ENCODE measurements at places on chromosomes 12 and 14.

- no peak for DNase-seq
These were observed 9.6 kb downstream of the TSPAN9 start for GRCh38 chr12:3086729-3087323.

DNA sequence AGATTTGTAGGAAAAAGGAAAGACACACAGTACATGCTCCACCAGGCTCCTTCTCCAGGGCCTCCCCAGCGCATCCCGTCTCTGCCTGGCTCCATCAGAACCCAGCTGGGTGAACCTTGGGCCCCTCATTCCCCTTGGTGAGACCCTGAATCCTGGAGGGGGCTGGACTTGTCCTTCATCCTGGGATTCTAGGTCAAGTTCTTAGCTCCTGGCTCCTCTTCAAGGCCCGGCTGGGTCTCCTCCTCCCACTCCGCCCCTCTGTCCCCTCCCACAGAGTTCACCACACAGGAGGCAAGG lies 49.2 kb downstream of the PSMA6 start:
- no peak for DNase-seq

DNA sequence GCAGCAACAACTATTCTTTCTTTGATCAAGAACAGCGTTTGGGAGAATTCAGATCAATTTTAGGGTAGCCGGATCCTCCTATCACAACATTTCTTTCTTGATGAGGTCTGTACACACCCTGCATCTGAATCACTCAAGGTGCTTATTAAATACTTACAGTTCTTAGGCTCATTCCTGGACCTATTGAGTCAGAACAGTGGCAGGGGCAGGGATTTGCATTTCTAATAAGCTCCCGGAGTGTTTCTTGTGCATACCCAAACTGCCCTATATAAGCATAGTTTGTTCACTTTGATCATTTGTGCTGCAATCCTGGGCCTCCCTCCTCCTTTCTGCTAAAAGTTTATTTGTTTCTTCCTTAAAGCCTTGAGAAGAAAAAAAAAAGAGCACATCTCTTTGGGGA lies 80.5 kb upstream of the RPH3A start:
- DNase-seq, result no peak

DNA sequence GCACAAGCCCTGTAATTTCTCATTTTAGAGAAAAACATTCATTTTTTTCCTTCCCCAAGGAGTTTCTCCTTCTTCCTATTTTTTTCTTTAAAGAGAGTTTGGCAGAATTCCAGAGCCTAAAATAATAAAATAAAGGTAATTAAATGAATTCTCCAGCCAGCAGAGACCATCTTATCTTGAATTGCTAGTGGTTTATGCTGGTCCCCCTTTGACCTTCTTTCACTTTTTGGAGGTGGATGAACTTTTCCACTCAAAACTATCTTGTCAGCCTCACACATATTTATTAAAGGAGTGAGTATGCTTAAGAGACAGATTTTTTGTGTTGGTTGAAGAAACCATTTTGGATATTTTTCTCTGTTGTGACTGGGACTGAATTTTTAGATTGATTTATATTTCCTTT lies 47.6 kb downstream of the ADIPOR2 start:
- no peak for DNase-seq

DNA sequence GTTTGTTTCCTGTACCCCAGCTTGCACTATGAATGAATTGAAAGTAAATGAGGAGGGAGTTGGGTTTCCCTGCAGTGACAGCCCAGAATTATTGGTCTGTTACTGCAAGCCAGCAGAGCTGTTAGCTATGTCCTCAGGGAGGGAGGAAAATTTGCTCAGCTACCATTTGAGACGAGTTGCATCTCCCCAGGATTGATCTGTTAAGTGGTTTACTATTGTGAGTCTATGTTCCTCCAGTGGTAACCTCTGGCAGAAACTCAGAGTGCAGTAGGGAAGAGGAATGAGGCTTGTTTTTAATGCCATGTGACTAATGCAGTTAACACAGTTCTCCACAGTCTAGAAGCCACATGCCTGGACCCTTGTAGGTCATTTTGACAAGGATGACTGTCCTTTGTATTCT lies 173.9 kb downstream of the SLC15A4 start:
- no peak for DNase-seq

- no peak for DNase-seq
These were observed 49.9 kb upstream of the FBXO21 start for GRCh38 chr12:117240081-117240755.

DNA sequence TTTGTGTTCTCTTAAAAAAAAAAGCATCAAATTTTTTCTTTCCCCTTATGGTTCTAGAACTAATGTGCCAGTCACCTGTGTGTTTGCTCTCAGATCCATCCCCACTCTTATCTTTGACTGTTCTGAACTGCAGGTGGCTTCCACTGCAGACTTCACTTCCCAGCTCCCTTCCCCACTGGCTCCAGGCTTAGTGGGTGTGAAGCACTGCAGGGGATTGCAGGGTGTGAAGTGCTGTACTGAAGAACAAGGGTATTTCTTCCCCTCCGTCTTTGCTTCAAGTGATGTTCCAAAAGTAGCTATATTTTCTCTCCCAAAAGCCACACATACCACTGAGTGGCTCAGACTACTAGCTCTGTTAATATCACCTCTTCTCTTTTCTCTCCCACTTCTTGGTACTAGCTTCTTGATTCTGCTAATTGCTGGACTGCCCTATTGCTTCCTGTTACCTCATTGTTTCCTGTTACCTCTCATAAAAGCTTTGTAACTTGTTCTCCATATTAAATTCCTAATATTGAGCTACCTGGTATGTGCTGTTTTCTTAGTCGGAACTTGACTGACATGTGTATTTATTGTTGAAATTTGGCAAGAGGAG lies 115.4 kb upstream of the PRICKLE1 start:
- DNase-seq, result no peak

GRCh38 chr14:22622255-22622654 lies 21.9 kb downstream of the OR6J1 start:
- no peak for DNase-seq

DNA sequence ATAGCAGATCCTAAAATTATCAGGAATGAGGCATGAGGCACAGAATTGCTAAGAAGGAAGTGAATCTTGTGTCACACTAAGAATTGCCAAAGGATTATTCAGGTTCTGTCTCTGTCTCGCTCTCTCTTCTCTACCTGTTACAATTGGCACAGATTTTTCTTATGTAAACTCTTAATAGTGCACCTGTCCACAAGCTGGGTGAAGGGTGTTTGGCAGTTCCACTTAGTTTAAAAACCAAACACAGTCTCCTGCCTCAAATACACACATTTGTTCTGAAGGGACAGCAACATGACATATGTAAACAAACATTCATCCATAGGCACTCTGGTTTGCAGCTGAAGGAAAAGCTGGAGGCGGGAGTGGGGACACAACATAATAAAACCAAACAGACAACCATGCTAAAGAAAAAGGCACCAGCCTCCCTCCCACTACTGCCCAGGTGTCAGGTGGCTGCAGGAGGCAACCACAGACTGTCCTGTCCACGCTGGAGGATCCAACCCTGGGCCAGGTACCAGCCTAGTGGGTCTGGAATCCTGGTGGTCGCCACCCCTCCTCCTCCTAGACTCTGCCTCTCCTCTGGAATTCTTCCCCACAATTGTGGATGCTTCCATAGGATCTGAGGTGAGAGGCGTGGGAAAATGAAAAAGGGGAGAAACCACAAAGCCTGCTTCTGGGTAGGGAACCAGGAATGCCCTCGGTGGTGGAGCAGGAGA lies 81.2 kb downstream of the TMEM260 start:
- no peak for DNase-seq

- DNase-seq, result no peak
These were observed 33.7 kb downstream of the RASSF8 start for GRCh38 chr12:25992026-25992782.

DNA sequence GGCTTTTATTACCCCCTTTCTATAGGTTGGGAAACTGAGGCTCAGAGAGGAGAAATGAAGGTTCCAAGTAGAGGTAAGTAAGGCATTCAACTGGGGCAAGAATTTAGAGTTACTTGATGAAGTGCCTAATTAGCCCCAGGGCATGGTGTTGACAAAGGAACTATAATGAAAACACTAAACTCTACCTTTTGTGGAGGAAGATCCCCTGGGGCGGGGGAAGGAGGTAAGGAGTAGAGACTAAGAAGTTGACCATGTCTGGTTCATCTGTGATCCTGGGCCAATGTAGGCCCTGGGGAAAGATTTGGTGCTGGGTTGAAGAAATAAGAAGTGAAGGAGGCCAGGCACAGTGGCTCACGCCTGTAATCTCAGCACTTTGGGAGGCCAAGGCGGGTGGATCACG lies 16.2 kb upstream of the COX6A1 start:
- no peak for DNase-seq

GRCh38 chr12:82746668-82747067 lies 60.0 kb downstream of the TMTC2 start:
- DNase-seq, result no peak

DNA sequence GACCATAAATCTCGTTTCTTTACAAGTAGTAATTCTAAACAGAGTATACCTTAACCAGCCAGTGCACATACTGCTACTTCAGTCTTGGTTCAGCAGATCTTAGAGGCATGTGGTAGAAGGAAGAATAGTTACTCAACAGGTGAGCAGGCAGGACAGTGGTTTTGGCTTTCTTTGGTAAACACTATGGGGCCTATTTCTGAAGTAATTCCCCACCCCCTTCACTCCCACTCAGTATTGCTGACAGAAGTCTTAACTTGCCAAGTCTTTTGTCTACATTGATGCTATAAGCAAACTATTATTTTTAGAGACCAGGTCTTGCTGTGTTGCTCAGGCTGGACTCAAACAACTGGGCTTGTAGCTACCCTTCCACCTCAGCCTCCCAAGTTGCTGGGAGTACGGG lies 68.5 kb downstream of the FBXO34 start:
- no peak for DNase-seq

GRCh38 chr12:44459569-44459968 lies 416.5 kb downstream of the NELL2 start:
- peak; percentile 46 for DNase-seq

DNA sequence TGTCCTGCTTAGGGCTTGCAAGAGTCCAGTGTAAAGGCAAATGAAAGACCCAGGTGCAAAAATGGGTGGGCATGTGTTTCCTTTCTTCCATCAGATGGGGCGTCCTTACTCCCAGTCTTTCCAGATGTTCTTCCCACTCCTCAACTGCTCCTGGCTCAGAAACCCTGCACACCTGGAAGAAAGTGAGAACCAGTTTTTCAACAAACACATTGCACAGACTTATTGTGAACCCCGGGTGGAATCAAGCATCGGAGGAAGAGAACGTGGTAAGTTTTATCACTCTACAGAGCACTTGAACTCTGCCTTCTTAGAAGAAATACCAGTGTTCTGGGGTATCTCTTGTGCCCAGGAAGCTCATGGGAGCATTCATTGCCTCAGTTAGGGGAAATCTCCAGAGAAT lies 93.3 kb downstream of the TMX1 start:
- DNase-seq, result no peak

DNA sequence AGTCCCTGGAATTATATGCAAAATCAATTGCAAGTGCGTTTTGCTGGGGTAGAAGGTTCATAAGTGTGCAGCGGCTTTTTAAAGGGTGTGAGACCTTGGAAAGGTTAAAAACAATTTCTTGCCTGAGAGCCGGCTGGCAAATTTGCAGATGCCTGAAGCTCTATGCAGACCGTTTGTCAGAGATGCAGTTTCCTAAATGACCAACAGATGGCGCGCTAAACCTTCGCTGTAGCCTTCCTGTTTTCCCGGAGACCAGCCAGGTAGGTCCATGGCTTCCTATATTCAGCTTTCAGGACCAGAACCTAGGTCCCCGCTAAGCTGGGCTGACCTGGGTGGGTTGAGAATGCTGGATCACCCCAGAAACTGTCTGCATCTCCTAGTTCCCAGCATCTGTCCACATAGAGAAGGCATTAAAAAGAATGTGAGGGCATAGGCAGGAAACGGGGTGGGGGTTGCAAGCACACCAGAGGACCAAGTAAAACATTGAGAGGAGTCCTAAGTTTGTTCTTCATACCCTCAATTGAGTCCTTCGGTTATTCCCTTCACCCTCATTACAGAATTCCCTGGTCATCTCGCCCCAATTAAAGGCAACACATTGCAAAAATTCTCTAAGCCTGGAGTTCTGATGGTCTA lies 5.7 kb upstream of the NOS1 start:
- DNase-seq, result peak; percentile 40

DNA sequence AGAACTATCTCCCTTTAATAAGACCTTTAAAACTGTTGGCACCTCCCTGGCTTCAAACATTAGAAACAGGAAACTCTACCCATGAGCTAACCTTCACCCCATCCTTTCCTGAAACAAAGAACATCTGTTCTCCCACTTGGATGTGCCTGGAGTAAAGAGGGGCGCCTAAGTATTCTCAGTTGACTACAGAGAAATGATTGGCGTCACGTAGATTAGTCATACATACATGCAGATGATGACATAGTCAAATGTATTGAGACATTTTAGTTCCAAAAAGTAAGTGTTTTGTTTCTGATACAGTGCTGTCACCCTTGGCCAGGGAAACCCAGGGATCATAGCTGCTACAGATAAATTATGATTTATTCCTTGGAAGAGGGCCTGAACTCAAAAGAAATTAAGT lies 260.0 kb upstream of the PLEKHG7 start:
- no peak for DNase-seq

GRCh38 chr12:111256629-111257434 lies 112.1 kb downstream of the PHETA1 start:
- no peak for DNase-seq

GRCh38 chr12:72074956-72075355 lies 136.3 kb downstream of the TPH2 start:
- no peak for DNase-seq

DNA sequence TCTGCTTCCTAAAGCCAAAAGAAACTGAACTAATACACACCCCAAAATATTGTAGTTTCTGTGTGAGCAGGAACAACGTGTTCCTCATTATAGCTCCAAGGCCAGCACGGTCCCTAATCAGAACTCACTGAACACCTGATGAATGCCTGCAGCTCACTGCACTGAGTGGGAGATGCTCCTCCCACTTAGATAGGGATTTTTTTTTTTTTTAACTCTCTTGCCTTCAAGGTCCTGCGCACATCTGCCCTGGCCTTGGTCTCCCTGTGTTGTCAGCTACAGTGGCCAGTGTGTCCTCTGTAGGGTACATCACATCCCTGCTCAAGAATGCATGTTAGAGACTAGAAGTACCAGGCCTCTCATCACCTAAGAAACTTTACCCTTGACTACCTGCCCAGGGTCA lies 44.3 kb upstream of the TMPO start:
- DNase-seq, result no peak

All from NCI-H1930 (cell line).